ENCODE measurements at places on chromosomes 3 and 15.

- no peak for DNase-seq
These were observed 28.3 kb downstream of the CAPN3 start for GRCh38 chr15:42387603-42388002.

DNA sequence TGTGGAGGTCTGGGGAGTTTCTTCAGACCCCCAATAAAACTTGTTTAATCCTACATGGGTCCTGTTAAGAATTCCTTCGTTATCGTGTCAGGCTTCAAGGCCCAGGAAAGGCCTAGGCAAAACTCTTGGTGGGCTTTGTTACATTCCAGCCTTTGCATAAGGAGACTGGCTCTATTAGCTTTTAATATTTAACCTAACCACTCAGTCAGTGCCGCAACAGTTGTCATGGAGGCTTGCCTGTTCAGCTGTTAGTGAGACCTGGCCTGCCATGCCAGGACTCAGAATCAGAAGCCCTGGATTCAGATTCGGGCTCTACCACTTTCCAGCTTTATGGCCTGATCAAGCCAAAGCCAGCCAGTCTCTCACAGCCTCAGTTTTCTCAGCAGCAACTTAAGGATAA lies 19.6 kb downstream of the EIF1B start:
- no peak for DNase-seq

DNA sequence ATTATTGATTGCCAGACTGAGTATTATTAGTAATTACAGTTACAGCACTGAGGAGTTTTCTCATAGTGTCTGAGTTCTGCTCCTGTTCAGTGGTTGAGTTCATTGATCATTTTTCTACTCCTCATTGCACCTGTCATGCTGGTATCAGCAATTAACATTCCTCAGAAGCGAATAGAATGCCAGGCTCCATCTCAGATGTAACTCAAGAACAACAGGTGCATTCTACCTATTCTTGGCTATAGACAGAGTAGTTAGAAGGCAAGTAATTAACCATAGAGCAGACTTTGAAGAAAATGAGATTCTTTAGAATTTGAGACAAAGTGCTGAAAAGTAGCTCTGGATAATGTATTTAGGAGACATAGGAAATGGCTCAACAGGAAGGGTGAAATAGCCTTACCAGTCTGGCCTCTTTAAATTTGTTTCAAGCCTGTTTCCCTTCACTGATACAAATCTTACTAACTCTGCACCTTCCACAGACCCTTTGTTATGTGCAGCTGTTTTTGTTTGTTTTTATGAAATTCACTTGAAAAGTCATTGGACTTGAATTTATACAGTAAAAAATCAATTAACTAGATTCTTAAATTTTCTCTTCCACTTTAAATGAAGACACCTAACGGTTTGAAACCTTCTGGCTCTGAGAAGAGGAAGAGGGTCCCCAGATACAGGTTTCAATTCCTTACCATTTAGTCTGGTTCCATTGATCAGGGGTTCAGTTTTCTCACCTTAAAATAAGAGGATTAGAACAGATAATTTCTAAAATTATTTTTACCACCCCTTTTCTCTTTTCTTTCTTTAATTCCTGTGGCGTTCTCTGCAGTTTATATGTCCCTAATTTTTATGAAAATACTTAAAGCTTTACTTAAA lies 109.6 kb downstream of the FNDC3B start:
- no peak for DNase-seq

DNA sequence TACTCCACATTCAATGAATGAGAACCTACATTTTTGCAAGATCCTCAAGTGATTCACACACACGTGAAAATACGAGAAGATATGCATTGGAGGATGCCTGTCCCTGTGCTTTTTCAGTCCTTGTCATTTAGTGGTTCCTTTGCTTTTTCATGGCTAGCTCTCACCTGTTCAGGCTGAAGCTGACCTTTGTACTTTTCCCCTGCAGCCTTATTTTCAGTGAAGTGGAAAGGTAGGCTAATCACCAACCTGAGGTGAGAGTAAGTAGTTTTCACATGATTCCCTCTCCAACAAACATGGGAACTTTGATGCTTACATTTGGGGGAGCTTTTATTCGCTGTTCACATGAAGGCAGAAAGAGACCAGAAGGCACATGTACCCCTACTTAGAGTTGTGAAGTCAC lies 8.3 kb downstream of the ITPR1 start:
- DNase-seq: no peak

GRCh38 chr15:51310064-51310463 lies 28.3 kb downstream of the CYP19A1 start:
- DNase-seq: no peak

- DNase-seq: peak; percentile 17
These were observed 56.4 kb upstream of the ARRDC4 start for GRCh38 chr15:97903971-97904572.

DNA sequence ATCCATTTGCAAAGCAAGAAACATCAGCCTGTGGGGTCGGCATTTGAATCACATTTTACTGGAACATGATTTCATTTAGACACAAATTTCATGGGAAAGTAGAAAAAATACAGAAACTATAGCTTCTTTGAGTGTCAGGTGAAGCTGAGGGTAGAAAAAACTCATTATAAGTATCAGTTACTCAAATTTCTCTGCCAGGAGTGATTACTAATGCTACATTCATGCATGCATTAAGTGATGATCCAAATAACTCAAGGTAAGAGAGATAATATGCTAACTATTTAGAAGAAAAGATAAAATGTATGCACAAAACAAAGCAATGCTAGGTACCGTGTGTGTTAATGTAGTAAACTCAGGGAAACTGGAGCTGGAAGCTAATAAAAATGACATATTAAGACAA lies 406.0 kb downstream of the GAP43 start:
- DNase-seq: no peak

GRCh38 chr3:12630292-12630691 lies 33.6 kb downstream of the RAF1 start:
- DNase-seq: no peak

DNA sequence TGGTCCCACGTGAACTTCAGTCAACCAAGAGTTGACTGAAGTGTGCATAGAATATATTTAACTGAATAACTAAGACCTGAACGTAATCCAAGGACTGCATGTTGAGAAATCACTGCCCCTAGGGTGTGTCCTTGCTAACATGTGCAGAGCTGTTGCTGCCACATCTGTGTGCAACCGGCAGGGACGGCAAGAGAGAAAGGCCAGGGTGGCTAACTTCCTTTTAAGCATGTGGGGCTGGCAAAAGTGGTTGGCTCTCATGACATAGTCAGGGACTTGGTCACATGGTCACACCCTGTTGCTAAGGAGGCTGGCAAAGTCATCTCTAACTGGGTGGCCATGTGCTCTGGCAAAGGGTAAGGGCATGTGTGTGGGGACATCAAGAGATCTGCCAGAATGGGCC lies 52.4 kb downstream of the GASK1A start:
- DNase-seq: no peak

GRCh38 chr3:13141991-13142412 lies 68.8 kb upstream of the IQSEC1 start:
- DNase-seq: no peak

DNA sequence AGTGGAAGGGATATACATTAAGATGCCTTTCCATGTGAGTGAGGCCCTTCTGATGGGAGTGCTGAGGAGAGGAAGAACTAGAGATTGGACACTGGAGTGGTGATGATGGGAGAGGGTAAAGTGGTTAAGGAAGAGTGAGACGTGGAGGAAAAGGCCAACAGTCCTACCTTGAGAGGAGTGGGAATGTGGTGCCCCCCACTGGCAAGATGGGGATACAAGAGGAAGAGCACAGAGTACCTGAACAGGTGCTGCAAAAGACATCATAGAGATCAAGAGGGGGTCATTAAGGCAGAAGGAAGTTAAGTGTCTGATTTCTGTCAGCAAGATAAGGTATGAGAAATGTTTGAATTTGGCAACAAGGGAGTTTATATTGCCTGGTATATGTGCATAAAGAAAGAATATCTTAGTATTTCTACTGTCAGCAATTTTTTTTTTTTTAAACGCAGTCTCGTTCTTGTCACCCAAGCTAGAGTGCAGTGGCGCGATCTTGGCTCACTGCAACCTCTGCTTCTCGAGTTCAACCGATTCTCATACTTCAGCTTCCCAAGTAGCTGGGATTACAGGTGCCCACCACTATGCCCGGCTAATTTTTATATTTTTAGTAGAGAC lies 34.0 kb downstream of the ARIH2 start:
- DNase-seq: no peak

- no peak for DNase-seq
These were observed 31.6 kb upstream of the ABHD10 start for GRCh38 chr3:111947231-111947630.

DNA sequence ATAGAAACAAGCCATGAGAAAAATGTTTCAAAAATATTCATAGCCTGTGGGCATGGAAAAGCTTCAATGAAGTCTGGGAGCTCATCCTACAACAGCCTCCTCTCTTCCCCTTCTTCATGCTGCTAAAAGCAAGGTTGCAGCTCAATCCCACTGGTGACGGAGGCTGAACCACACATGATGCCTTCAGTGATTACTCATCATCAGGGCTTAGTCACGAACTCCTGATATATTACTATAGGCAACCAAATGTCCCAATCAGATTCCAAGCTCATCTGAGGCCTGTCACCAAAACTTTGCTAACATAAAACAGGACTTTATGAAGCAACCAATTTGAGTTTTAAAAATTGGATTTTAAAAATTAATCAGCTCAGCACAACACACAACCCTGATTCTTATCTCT lies 24.0 kb upstream of the SLC24A5 start:
- DNase-seq: no peak

GRCh38 chr15:71272932-71273331 lies 157.7 kb downstream of the THSD4 start:
- no peak for DNase-seq

DNA sequence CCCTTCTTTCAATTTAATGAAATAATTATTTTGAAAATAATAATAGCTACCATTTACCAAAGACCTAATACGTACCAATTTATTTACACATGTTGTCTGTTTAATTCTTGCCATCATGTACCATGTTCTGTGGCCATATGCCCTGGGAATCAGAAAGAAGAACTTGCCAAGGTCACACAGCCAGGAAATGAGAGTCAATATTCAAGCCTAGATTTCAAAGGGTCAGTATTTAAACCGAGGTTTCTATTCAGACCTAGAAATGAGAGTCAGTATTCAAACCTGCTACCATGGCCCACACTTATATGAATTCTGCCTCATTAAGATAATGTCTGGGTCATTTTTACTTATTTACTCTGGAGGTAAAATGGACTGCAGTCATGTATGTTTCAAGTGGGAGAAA lies 103.6 kb upstream of the TBL1XR1 start:
- no peak for DNase-seq

DNA sequence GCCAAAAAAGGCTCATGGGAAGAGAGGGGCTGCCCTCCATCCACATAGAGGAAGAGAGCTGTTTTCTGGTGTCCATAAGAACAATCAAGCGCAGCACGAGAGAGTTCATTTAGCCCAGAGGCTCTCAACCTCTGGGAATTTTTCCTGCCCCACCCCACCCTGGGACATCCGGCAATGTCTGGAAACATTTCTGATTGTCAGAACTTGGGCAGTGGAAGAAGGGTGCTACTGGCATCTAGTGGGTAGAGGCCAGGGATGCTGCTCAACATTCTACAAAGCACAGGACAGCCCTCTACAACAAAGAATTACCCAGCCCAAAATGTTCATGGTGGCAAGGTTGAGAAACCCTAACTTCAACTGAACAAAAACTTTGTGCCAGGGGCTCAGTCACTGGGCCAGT lies 92.9 kb downstream of the RAB11A start:
- DNase-seq: no peak

DNA sequence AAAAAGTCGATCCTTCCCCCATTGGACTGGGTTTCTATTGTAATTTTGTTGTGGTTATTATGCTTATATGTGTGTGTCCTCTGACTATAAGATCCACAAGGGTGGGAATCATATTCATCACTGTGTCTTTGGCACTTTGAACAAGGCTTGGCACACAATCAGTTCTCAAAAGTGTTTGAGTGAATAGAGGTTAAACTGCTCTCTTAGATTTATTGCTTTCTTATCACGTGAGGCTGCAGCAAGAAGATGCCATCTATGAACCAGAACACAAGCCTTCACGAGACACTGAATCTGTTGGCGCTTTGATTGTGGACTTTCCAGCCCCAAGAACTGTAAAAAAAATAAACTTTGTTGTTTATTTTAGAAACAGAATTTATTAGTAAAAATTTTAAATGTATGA lies 295.0 kb upstream of the MDFIC2 start:
- no peak for DNase-seq

GRCh38 chr3:62007036-62007435 lies 366.3 kb downstream of the FEZF2 start:
- DNase-seq: peak; percentile 3

DNA sequence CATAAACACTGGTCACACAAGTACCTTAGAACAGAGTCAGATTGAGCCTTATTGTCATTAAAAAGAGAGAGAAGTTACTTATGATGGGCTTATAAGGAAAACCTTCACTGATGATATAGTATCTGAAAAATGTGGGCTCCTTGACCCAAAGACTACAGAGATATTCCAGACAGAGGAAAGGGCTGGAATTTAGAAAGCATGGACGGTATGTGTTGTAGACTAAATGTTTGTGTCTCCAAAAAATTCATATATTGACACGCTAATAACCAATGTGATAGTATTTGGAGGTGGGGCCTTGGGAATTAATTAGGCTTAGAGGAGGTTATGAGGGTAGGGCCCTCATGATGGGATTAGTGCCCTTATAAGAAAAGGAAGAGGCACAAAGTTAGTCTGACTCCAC lies 61.0 kb upstream of the DAZL start:
- no peak for DNase-seq

- DNase-seq: no peak
These were observed 370.9 kb downstream of the NSUN3 start for GRCh38 chr3:94433811-94434210.

GRCh38 chr3:73652896-73653295 lies 28.2 kb upstream of the PDZRN3 start:
- no peak for DNase-seq

DNA sequence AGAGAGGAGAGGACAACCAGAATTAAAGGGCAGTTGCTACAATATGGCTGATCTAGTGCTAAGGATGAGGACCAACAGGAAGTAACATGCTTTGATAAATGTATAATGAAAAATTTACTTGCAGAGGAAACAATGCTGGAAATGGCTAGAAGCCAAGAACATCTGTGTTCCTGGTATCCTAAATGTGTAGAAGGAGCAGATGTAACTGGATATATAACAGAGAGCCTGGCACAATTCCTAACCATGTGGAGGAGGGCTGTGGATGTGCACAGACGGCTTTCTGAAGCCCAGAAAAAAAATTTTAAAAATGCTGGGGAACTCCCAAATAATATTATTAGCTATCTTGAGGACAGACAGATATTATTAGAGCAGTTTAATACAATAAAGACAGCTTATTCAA lies 159.4 kb upstream of the GBE1 start:
- DNase-seq: no peak

- no peak for DNase-seq
These were observed 46.5 kb upstream of the PIK3CB start for GRCh38 chr3:138881233-138881632.

GRCh38 chr3:44439499-44440295 lies 37.8 kb downstream of the ZNF445 start:
- peak; percentile 14 for DNase-seq

DNA sequence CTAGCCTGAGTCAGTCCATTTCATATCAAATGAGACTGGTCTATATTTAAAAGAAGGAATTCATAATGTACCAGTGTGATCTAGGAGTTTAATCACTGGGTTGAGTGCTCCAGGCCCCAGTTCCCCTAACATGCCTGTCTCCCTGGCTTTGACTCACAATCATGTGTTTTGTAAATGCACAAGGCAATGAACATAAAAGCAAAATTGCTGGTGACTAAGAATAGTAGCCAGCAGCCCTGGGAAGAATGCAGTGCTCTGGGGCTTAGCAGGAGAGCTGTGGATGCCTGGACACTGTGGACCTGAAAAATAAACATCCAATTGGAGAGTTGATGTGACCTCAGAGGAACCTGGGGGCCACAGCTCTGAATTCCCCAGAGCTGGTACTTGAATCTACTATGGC lies 50.3 kb downstream of the SYNPR start:
- DNase-seq: no peak
